ENCODE measurements at places on chromosomes 1 and 21.

DNA sequence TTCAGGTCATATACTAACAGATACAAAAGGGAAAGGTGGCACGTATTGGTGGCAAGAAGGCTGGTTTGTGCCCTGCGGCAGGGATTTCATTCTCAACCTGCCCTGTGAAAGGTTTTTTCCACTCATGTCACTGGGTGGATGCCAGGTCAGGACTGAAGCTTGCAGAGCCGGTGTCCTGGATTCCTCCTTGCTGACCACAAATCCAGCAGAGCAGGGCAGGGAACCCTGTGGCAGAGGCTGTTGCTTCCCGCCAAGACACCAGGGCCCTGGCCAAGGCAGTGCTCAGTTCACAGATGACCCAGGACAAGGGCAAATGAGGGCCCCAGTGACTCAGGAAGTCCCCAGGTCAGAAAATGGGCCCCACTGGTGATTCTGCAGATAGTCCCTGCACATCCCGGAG, 16.4 kb downstream of the BSND start:
- no peak for DNase-seq

DNA sequence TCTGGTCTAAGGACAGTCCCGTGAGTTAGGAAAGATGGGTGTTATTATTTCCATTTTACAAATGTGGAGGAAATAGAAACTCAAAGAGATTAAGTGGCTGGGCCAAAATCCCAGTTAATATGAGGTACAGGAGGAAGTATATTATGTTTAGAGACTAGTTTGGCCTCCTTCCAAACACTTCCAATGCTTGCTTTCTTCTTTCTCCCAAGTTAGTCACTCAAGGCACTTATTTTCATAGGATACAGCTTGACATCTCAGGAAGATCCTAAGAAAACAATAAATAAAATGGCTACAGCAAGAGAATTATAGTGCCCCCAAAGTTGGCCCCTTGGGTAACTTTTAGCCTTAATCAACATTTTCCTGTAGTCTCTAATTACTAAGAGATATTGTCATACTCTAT, 47.5 kb upstream of the IPO9 start:
- no peak for DNase-seq

DNA sequence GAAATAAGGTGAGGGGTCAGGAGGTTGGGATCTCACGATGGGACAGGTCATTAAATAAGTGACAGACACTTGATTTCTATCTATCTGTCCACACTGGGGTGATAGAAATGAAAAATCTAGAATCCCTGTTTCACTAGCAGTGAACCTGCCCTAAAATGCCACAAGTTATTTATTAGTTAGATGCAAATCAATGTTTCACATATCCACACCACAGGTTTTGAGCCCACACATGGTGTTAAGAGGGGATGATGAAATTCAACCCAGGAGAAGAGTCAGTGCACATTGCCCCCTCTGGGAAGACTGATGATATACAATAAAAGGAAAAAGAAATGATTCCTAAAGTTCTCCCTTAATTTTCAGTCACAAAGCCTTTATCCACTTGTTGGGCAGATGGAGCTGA, 10.1 kb upstream of the NTPCR start:
- DNase-seq, result no peak

GRCh38 chr1:25799352-25799934, 550 bp upstream of the SELENON start:
- DNase-seq, result no peak

DNA sequence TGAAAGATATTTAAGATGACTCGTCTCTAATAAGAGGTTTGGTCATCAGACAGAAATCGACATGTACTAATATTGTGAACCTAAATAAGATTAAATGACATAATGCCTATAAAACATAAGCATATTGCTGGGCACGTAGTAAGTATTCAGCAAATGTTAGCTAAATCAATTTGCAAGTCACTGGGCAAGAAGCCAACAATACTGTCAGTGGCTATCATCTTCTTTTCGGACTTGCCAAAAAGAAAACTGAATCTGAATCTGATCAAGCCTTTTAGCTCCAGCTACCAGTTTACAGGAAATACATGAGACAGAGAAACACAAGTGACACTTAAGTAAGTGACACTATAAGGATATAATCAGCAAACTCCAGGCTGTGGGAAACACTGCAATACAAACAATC, 46.0 kb downstream of the RPL5 start:
- DNase-seq, result peak; percentile 75

DNA sequence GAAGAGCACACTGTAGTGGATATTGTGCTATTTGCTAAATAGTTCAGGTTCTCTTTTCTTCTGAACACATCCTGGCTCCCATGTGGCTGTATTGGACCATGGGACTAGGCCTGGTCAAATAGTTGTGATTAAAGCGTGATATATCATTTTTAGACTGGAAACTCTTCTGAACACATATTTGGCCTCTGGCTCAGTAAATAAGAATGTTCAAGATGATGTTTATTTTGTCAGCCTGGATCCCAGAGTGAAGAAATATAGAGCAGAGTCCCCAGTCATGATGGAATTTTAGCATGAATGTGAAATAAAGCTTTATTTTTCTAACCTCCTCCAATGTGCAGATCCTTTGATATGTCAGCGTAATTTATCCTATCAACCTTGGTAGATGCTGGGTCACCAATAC, 542.6 kb downstream of the ADGRL2 start:
- DNase-seq, result no peak

DNA sequence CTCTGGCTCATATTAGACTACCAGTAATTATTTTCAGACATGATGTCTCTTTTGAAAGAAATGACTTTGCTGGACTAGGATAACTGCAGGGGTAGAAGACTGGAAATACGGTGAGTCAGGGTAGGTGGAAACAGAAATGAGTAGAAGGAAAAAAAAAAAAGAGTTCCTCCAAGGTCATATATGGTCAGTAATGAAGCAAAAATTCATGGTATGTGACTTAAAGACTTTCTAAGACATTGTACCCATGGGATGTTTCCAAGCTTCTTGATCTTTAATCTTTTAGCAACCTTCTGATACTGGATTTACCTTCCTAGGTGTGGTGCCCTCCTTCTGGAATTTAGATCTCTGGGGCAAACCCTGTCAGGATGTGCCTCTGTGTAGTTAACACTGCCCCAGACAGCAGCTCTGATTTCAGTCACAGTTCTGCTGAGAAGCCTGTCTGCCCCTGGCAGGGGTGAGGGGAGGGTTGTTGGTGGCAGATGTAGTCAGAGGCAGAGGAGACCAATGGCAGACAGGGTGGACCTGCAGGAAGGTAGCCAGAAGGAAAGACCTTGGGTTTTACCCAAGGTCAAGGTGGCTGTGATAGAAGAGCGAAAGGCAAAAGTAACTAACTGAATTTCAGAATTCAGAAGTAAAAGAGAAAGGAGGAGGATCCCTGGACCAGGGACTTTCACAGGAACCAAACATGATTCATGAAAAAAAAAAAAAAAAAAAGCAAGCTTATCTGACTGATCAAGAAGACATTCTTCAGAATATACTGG, 44.1 kb upstream of the BCL10 start:
- no peak for DNase-seq

DNA sequence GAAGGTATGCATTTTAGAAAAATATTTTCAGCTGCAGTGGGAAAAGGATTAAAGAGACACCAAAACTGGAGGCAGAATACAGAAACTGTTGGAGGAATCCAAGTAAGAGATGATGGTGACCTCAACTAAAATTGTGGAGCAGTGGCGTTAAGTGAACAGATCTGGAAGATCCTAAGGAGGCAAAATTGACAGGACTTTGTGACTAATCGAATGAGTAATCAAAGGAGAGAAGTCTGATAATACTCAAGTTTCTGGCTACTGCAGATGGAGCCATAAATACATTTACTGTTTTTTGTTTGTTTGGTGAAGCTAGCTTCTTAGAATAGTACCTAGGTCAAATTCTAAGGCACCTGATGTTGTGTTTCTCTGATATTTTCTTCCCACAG, 3.1 kb downstream of the CTBS start:
- peak; percentile 49 for DNase-seq

Measured in NCI-H82 (cell line).